ENCODE measurements at places on chromosomes 6 and 20. TPM values are rescaled to one million over a fixed set of nuclear protein-coding genes. Genes with fewer than 3 reads are reported as not detected.

DNA sequence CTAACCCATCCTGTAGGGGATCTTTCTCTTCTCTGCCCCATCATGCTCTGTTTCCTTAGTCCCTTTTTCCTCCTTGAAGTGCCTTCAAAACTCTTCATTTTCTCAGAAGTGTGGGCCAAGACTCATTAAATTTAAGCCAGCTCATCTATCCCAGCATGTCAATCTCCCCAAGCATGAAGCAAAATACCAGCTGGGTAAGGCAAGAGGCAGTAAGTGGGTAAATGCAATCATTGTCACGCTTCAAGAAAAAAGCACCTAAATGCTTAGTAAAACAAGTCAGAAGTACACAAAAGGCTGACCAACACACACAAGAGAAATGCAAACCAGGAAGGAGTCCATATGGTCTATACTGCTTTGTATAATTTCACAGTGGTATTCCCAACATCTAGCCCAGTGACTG lies 61.5 kb downstream of the COL12A1 start:
- DNase-seq: no peak

DNA sequence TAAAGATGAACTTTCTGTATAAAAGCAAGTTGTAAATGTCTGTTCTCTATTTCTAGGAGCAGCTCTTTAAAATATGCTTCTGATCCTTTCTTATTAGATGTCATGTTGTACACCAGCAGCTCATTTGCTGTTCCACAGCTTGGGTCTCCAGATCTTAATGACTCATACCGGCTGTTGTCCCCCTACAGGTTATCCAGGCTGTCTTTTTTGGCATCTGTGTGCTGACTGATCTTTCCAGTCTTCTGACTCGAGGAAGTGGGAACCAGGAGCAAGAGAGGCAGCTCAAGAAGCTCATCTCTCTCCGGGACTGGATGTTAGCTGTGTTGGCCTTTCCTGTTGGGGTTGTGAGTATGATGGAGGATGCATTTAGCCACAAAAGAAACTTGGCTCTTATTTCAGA lies 76.0 kb downstream of the AIG1 start:
- DNase-seq: peak; percentile 4

- DNase-seq: no peak
Measured at GRCh38 chr20:61203320-61203719, 48.7 kb upstream of the CDH4 start.

DNA sequence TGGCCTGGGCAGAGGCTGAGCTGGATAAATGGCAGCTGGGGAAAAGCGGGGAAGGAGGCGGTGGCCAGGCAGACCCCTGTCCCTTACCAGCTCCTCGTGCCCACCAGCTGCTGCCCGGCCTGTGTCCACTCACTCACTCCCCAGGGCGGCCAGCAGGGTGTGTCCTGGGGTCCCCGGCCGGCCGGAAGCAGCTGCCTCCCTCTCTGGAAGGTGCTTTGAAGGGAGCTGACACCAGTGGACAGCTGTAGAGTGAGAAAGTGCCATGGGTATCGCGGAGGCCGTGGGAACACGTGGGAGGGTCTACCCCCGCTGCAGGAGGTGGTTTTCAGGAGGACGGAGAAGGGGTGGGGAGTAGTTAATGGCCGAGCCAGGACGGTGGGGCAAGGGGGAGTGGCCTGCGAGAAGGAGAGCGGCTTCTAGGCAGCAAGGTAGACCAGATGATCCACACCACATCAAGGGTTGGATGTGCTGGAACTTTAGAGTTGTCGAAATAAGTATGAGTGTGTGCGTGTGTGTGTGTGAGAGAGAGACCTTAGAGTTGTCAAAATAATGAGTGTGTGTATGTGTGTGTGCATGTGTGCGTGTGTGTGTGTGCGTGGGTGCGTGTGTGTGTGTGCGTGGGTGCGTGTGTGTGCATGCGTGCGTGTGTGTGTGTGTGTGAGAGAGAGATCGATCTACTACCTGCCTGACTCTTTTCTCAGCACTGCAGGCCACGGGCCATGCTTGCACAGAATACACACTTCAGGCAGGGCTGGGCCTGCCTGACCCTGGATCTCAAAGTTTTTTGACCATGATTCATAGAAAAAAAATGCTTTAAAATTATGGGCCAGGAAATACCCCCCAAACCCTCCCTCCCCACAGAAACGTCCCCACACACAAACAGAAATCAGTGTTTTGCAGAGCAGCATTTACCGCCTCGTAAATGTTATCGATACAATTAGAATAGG lies 43.9 kb downstream of the CDH4 start:
- no peak for DNase-seq

GRCh38 chr6:167668019-167668753 lies 158.5 kb upstream of the AFDN start:
- peak; percentile 98 for DNase-seq

GRCh38 chr20:59356662-59357165 lies 56.3 kb downstream of the EDN3 start:
- no peak for DNase-seq

Gene EFCAB8
- total RNA-seq: under 0.01 TPM

Gene CLIC5
- under 0.01 TPM for total RNA-seq

DNA sequence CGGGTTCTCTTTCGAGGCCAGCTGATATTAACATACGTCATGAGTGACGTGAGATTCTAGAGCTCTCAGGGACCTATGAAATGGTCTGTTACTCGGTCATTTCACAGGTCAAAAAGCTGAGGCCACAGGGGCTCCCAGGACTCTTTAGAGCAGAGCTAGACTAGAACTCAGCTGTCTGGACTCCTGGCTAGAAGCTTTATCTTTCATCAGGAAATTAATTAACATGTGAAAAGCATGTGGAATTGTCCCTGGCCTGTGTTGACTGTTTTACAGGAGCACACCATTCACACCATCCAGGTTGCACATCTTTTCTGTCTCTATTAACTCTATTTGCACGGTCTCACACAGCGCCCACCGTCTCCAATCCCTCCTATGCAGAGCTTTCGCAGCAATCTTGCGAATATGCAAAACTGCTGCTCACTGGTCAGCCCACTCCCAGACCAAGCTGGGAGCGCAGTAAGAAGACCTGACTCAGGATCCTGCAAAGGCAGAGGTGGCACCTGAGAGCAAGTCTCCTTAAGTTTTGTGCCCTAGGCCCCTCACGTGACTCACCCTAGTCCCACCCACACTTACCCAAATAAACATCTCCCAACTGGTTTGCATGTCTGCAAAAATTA lies 522.5 kb downstream of the CD83 start:
- no peak for DNase-seq

DNA sequence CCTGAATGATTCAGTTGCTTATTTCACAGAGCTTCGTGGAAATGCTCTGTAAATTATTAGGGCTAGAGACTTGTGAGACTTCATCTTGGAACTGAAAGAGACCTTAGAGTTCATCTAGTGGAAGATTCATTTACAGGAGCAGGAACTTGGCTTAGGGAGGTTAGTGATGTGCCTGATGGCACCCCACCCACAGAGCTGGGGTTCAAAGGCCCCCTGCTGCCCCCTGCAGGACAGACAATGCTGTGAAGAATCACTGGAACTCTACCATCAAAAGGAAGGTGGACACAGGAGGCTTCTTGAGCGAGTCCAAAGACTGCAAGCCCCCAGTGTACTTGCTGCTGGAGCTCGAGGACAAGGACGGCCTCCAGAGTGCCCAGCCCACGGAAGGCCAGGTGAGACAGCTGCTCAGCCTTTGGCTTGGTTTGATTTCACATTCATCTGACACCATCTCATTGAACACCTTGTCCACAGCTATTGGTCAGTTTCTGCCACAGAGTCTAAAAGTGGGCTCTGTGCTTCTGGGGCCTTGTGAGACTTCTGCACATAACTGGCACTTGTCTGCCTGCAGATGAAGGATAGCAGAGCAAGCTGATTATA lies 25.1 kb downstream of the MYBL2 start:
- DNase-seq: peak; percentile 38

DNA sequence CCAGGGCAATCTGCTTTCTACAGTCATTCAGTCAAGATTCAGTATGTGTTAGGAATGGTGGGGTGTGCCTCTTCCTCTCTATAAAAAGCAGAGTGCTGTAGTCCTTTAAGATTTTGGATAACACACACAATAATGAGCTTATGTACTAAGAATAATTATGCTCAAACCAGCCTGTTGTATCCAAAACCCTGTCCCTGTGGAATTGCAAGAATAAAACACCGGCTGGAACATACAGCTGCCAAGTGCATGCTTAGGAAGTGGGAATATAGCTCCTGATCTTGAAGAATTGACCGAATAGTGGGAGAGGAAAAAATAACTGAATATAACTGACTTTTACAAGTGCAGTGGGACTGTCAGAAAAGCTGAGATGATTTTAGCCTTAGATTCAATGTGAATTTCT lies 979 bp upstream of the MOCS1 start:
- DNase-seq: no peak

Gene EPHA7
- total RNA-seq: under 0.01 TPM

GRCh38 chr20:60984666-60985065 lies 267.4 kb upstream of the CDH4 start:
- DNase-seq: no peak

- peak; percentile 83 for DNase-seq
Measured at GRCh38 chr6:117482240-117483003, at the start of gene DCBLD1. Gene DCBLD1 (plus strand): TSS chr6:117482674. CDS start chr6:117482782, 108 bp downstream.

Gene IP6K3
- not detected for total RNA-seq

Gene DLL1
- total RNA-seq: 2.6 TPM

Gene C20orf141
- not detected for total RNA-seq

DNA sequence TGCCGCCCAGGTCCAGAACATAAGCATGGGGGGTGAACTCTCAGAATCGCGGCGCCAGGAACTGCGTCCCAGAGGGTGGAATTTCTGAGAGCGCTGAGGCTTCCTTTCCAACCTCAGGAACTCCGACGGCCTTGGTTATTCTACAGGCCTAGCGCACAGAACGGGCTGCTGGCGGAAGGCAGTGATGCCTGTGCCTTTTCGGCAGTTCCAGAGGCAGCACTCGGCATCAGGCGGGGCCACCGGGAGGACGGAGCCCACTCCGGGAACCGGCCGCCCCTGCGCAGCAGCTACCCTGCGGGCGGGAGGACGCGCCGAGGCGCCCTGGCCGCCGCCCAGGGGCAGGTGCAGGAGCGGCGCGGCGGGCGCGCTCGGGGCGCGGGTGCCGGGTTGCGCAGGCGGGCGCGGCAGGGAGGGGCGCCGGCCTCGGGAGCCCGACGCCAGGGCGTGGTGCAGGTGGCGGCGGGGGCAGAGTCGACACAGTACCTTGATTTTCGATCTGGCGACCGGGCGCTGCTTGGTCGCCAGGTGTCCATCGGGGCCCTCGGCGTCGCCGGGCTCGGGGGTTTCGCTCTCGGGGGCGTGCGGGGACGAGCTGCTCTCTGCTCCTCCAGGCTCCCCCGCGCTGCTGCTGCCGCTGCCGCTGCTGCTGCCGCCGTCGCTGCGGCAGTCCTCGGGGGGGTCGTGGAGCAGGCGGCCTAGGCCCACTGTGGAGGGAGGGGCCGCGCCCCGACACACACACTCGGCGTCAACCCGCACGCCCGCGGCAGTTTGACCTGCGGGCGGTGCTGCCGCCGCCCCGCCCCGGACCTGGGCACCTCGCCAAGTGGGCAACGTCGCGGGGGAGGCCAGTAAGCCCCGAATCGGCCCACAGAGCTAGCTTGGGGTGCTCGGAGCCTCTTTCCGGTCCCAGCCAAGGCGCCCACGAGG lies 1.3 kb downstream of the OVOL2 start:
- DNase-seq: no peak

DNA sequence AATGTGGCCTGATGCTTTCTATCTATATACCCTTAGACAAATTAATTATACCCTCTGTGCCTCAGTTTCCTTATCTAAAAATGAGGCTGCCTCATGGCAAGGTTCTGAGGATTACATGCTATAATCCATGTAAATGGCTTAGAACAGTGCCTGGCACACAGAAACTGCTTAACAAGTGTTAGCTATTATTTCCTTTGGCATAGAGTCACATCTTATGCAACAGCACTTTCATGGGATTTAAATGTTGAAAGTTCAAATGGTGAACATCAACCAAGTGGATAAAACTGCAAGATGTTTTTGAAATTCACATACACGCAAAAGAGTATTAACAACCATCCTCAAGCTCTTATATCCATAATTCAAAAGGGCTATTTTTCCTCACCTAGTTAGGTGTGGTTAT lies 202.8 kb upstream of the JAG1 start:
- no peak for DNase-seq

Gene PHF3
- 34.9 TPM for total RNA-seq

DNA sequence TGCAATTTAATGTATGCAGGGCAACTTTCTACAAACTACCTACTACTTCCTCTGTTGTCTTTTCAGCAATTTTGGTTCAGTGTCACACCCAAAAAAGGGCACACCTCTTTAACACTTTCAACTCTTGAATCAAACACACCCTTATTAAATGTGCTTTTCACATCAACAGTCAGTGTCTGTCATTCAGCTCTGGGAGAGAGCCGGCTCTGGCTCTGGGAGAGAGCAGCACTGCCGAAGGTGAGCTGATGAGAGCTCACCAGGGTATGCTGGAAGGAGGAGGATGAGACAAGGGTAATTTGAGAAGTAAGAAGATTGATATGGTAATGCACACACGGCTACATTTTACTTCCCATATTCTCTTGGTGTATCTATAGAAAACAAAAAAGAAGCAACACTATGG lies 134.3 kb downstream of the RTN4IP1 start:
- DNase-seq: no peak

DNA sequence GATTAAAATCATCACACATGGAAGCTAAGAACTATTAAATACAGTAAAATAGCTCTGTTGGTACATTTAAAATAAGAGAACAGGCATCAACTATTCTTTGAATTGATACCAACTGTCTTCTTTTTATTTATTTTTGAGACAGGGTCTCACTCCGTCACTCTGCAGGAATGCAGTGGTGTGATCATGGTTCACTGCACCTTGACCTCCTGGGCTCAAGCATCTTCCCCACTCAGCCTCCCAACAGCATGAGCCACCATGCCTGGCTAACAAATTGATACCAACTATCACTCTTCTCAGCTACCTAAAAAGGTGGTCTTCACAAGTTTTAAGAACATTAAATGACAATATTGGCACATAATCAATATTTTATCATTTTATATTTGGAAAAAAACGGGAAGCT lies 7.8 kb upstream of the PNISR start:
- DNase-seq: no peak

Gene SLC17A3
- not detected for total RNA-seq

GRCh38 chr6:50087231-50087954 lies 37.7 kb upstream of the DEFB112 start:
- no peak for DNase-seq

- DNase-seq: no peak
Measured at GRCh38 chr6:27303613-27304272, 8.3 kb downstream of the POM121L2 start.

GRCh38 chr6:16832721-16833120 lies 71.5 kb upstream of the ATXN1 start:
- no peak for DNase-seq

Gene CAGE1
- total RNA-seq: 0.13 TPM

DNA sequence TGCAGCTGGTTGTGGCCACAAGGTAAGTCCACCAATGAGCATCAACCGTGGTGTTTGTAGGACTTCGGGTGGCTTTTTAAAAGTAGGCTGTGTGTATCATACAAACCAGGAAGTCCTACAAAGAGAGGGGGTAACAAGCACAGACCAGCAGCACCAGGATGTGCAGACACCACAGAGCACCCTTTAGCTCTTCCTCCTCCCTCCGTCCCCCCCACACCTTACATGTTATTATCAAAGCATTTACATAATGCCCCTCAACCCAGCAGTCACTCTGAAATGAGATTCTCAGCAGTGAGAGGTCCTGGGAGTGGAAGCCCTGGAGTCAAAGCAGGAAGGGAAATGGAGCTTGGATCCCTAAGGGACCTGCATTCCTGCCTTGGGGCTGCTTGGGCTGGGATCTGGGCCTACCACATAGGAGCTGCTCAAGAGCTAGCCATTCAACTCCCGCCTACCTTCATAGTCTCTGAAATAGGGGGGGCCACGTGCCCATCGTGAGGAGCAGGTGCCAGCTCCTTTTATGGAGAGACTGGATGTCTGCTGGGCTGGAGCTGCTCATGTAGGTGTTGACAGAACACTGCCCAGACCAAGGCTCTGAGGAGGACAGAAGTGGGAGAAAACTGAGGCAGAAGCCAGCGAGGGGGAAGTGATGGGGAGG lies 90.6 kb downstream of the PSMB1 start:
- DNase-seq: no peak
